ENCODE measurements at places on chromosomes 6 and 20. TPM values are rescaled to one million over a fixed set of nuclear protein-coding genes. Genes with fewer than 3 reads are reported as not detected.

DNA sequence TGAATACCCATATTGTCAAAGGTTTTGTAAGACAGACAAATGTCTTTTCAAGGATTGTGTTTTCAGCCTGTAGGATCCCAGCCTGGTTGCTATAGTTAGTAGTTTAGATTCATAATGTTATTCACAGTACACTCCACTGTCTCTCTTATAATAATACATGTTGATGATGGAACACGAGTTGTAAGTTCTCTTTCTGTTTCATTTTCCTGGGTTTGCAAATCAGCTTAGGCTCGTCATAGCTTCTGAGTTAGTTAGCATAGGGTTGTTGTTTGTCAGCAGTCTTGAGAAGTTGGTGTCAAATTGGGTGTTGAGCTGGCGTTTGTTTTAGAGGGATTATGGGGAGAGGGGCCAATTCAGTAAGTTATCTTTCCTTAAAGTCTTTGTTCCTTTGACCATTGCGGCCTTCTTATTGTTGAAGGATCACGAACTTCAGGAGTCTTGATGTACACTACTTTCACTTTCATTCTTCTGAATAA, 45.8 kb downstream of the QKI start:
- DNase-seq = no peak
- H3K27ac ChIP-seq = peak overlapping the region; percentile 71
- H3K27me3 ChIP-seq = no peaks in the 10 kb centered on the region

DNA sequence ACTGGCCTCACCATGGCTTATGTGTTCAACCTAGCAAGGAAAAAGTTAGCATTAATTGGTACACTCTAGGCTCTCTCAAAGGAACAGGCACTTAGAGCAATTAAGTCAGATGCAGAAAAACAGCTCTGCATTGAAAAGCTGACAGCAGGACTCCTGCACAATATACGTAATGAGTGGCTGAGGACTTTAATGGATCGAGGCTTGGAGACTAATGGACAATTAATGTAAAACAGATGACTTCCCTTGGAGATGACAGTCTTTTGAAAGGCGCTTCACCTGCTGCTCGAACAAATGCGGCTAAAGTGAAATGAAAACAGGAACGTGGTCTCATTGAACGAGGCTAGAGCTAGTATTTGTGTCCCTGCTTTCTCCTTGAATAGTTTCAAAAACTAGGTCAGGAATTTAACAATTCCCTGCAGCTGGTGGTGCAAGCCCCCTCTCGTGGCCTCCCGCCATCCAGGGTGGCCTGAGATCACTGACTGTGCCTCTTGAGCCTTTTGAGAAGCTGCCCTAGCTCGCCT, 137.1 kb downstream of the ELOVL4 start:
- no peak overlapping the region for H3K4me3 ChIP-seq
- H3K27ac ChIP-seq = no peak overlapping the region
- H3K4me1 ChIP-seq = no peaks in the 10 kb centered on the region
- no peaks in the 10 kb centered on the region for H3K27me3 ChIP-seq
- no peaks in the 10 kb centered on the region for H3K36me3 ChIP-seq

- no peak overlapping the region for H3K4me3 ChIP-seq
- no peak for DNase-seq
- H3K4me1 ChIP-seq = peaks cover 9% of the 10 kb centered on the region
- H3K36me3 ChIP-seq = no peaks in the 10 kb centered on the region
- H3K27ac ChIP-seq = peak overlapping the region; percentile 21
- H3K27me3 ChIP-seq = no peaks in the 10 kb centered on the region
Measured at GRCh38 chr20:47765691-47766594, 19.3 kb downstream of the SULF2 start.

DNA sequence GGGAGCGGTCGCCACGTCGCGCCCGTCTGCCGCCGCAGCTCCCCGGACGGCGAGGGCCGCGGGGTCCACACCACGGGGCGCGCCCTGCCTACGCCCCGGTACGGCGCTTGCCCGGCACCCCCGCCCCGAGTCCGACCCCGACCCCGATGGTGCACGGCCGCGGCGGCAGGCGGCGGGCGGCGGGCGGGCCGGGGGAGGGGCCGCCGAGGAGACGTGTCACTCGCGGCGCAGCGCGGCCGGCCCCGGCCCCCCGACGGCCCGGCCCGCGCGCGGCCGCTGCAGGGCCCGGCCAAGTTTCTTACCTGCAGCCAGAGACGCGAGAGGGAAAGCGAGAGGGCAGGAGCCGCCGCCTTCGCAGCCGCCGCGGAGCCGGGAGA, 328 bp downstream of the RRBP1 start:
- H3K27me3 ChIP-seq = no peaks in the 10 kb centered on the region
- peak overlapping the region; percentile 99 for H3K27ac ChIP-seq
- H3K4me1 ChIP-seq = peaks cover 15% of the 10 kb centered on the region
- no peak for DNase-seq
- H3K4me3 ChIP-seq = peak overlapping the region; percentile 75

Gene RPL10A
- total RNA-seq = 1,196 TPM

DNA sequence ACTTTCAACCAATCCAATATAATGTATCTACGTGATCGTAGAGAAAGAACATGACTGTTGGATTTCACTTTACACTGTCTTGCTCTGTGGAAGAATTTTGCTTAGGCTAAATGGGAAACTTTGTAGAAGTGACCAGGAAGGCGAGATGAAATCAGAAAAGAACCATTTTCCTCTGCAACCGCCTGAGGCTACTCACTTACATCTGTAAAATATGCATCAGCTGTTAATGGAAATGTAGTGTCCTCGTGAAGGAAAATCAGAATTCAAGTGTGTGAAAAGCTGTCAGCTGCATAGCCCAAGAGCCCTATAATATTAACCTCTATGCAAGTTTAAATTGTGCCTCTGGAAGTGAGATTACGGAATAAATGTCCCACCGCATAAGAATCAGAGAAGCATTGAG, 277.9 kb downstream of the C6orf118 start:
- no peak overlapping the region for H3K27ac ChIP-seq
- no peaks in the 10 kb centered on the region for H3K4me1 ChIP-seq
- H3K27me3 ChIP-seq = no peaks in the 10 kb centered on the region
- no peaks in the 10 kb centered on the region for H3K36me3 ChIP-seq

GRCh38 chr6:154613137-154613676, 102.7 kb upstream of the CNKSR3 start:
- no peaks in the 10 kb centered on the region for H3K36me3 ChIP-seq
- H3K27ac ChIP-seq = no peak overlapping the region
- no peaks in the 10 kb centered on the region for H3K4me1 ChIP-seq

Measured in esophagus squamous epithelium (tissue), 5 donors.